Activated T-helper 1 cell treated with Interleukin-2 at 50 U/mL for 16 hours (primary cell): ENCODE measurements at places on chromosomes 13 and 19.
A peak's percentile ranks its signal among the peaks of the same experiment; 100 is the strongest.

- no peak for DNase-seq
Observed at GRCh38 chr19:3538258-3538929, 580 bp upstream of the TEKTIP1 start.

DNA sequence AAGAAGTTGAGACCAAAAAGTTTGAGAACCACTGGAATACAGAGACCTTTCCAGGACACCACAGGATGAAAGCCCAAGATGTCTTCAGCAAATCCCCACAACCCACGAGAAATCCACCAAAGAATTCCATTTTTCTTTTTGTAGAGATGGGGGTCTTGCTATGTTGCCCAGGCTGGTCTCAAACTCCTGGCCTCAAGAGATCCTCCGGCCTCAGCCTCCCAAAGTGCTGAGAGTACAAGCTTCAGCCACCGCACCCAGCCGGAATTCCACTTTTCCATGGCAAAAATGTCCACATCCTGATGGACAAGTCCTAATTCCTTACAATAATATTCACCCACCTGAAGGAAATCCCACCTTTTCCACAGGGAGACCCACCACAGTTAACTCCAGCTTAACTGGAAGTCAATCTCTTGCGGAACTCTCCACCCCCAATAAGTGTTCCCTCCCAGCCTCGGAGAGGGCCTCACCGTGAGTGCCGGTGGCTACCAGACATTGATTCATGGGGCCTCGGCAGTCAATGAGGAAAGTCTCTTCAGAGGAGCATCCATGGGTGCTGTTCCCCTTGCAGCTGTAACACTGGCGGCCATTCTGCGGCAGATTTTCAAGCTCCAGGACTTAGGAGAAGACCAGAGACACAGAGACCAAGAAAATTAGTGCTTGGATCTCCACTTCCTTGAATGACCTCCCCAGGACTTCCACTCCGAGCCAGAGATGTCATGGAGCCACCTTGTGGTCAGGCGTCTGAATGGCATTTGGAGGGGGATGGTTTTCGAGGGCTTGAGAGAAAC lies 12.3 kb upstream of the CADM4 start:
- peak; percentile 13 for DNase-seq

GRCh38 chr13:46121597-46122163 lies 16.8 kb upstream of the CPB2 start:
- no peak for DNase-seq

DNA sequence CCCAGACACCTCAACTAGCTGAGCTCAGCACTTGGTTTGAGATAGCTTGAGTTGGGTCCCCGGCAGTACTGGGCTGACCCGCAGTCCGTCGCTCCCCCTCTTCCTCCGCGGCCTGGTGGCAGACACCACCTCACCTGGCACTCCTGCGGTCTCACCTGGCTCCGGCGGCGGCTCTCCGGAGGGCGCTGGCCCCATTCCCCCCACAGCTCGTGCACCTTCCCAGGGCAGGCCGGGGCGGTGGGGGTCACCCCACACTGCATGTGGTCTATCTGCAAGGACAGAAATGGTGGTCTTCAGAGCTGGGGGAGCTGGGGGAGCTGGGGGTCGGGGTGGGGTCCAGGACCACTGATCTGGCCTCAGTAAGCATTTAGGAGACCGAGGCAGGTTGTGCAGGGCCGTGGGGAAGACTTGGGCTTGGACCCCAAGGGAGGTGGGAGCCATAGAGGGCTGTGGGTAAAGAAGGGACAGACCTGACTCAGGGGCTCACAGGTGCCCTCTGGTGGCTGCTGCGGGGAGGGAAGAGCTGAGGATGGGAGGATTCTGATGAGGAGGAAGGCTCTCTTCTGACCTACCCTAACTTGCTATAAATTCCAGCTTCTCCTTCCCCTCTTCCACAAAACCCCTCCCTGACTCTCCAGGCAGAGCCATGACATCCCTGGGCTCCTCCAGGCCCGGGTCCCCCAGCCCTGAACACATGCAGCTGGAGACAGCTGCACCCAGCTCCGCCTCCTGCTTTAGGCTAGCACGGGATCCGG lies 6.7 kb upstream of the PLIN4 start:
- DNase-seq = peak; percentile 29

- no peak for DNase-seq
Observed at GRCh38 chr13:111251646-111252445, 68.6 kb upstream of the TEX29 start.
